ENCODE measurements at places on chromosomes 13 and 19.

DNA sequence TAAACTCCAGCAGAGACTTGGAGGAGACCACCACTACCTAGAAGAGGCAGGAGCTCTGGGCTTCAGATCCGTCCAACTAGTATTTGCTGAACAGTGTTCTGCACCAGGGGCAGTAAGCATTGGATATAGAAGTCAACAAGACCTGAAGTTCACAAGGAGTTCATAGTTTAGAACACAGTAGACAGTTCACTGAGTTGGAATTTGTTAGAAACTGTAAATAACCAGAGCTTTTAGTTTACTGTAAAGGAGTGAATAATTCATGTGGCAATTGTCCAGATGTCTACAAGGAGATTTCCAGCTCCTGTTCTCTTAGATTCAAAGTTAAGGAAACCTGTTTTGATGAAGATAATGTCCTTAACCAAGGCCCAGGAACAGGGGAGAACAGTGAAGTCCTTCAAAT lies 128.9 kb downstream of the COG6 start:
- DNase-seq = no peak

DNA sequence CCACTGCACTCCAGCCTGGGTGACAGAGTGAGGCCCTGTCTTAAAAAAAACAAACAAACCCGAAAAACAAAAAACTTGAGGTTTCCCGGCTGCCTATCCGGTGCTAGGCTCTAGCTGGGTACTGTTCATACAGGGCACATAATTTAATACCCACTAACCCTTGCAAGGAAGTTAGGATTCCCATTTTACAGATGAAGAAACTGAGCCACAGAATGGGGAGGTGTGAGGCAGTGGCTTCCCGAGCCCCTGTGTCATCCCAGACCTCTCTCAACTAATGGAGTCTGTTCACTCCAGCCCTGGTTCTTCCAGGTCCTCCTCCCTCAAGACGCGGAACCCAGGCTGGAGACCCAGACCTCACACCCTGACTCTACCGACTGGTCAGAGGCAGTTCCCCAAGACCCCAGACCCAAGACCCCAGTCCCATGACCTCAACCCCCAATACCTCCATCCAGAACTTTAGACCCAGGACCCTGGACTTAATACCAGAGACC lies 576 bp downstream of the APBA3 start:
- DNase-seq = no peak

DNA sequence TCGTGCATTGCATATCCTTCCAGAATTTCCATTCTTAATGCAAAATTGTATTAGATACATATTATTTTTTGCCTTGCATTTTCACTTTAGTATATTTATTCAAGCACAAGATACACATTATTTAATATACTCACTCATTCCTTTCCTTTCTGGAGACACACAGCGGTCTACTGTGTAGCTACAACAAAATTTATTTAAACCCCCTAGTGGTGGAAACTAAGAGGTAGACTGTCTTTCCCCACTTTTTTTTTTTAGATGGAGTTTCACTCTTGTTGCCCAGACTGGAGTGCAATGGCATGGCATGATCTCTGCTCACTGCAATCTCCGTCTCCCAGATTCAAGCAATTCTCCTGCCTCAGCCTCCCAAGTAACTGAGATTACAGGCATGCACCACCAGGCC lies 2040.3 kb upstream of the PCDH20 start:
- DNase-seq = no peak

- DNase-seq = no peak
Observed at GRCh38 chr13:64553411-64554129, 2676.6 kb downstream of the PCDH9 start.

DNA sequence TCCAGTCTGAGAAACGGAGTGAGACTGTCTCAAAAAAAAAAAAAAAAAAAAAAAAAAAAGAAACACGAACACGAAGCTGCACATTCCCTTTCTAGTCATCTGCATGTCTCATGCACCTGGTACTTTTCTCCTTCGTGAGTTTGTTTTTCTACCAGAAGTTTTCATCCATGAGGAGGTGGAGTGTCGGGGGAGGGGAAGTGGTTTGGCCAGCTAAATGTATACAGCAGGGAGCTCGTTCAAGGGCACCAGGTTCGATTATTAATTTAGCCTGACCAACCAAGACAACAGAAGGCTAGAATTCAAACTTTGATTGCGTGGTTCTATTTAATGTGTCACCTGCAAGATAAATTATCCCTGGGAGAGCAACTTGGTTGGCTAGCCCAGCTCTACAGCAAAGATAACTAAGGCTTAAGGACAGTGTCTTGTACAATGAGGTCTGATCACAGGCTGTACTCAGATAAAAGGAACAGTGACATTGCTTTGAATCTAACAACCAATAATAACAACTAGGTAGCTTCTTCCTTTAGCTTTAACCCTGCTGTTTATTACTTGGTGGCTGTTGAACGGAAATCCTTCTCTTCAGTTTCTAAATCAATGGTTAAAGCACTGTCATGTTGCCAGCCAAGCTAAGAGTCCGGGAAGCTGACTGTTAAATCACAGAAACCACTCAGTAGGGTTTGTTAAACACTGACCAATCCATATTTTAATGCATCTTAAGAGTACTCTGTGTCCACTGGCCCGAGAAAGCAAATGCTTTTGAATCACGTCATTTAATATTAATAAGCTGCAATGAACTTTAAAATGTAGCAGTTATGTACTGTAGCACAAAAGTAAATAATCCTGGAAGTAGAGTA lies 98.4 kb upstream of the STARD13 start:
- DNase-seq = no peak

DNA sequence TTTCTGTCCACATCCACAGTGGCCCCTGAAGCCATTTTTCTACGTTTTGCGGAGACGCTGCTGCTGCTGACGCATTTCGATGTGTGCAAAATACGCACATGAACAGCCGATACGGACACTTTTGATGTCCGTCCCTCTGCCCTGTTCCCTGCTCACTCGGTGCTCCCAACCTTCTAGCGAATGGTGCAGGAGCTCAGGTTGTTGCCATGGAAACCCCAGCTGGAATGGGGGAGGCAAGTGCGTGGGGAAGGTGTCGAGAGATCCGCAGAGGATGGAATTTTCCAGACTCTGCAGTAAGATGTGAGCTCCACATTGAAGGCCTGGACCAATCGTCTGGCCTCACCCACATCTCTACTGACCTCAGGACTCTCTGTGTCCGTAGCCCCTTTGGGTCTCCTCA lies 109.2 kb upstream of the USP29 start:
- DNase-seq = no peak

GRCh38 chr19:41638641-41639081 lies 11.8 kb upstream of the CEACAM4 start:
- DNase-seq = no peak

GRCh38 chr19:57280962-57281400 lies 696 bp downstream of the ZNF460 start:
- no peak for DNase-seq

- no peak for DNase-seq
Observed at GRCh38 chr13:50518131-50518530, 325.4 kb downstream of the DLEU7 start.

DNA sequence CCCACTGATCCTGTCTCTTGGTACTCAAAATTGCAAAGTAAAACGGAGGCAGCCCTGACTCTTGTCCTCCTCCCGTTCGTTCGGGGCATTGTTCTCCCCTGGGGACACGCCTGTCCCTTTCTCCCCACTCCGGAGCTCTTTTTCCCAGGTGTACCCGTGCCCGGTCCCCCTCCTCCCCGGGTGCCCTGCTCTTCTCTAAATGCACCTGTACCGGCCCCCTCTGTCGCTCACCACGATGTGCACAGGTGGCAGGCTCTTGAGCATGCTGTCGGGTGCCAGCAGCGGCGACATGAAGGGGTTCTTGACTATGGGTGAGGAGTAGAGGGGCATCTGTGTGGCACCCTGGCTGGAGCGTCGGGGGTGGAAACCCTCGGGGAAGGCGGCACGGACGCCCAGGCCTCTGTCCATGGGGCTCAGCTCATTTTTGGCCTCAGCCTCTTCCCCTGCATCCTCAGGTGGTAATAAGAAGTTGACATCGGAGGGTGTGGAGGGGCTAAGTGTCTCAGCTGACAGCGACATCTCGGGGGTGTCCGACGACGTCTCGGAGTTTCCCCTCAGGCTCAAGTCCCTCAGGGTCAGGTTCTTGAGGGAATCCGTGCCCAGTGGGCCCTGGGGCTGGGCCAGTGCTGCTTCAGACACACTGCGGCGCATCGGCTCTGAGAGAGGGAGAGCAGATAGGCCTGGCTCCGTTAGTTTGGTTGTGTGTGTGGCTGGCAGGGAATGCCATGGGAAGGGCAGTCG lies 12.4 kb upstream of the CNFN start:
- DNase-seq = no peak

DNA sequence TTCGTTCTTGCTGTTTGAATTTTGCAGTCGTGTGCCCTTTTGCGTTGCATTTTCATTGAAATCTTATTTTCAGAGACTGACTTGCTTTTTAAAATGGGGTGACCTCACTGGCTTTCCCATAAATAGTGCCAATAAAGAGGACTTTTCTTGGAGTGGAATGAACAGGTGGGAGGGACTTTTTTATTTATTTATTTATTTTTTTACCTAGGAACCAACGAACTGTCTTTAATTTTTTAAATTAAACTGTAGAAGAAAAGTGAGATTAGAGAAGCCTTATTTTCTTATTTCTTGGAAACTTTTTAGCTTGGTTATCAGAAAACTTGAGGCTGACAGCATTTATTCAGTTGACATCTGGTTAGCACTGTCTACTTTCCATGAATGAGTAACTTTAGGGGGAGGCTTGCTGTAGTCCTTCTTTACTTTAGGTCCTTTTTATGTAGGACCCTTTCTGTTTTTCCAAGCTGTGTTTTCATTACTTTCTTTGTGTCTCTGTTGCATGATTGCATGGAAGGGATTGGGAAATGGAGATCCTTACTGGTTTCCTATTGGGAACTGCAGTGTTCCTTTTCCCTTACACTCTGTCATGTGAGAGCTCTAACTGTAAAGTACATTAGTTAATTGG lies 1.7 kb downstream of the SLAIN1 start:
- DNase-seq = no peak

DNA sequence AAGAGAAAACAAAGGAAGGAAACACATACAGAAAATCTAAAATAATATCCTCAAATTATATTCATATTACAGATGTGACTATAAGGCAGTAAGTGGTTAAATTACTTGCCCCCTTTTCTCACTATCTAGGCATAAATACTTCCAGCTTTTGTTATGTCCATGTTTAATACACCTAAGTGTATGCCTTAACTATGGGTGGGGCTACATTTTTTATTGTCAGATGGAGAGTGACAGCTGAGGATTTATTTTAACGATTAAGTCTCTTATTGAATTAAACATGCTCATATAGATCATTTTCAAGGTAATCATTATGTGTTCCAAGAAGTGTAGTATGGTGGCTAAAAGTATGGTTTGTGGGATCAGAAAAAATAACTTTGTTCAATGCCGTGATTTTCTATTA lies 909.3 kb downstream of the GPC5 start:
- DNase-seq = no peak

- DNase-seq = no peak
Observed at GRCh38 chr13:45133396-45134118, 13.2 kb downstream of the GTF2F2 start.

DNA sequence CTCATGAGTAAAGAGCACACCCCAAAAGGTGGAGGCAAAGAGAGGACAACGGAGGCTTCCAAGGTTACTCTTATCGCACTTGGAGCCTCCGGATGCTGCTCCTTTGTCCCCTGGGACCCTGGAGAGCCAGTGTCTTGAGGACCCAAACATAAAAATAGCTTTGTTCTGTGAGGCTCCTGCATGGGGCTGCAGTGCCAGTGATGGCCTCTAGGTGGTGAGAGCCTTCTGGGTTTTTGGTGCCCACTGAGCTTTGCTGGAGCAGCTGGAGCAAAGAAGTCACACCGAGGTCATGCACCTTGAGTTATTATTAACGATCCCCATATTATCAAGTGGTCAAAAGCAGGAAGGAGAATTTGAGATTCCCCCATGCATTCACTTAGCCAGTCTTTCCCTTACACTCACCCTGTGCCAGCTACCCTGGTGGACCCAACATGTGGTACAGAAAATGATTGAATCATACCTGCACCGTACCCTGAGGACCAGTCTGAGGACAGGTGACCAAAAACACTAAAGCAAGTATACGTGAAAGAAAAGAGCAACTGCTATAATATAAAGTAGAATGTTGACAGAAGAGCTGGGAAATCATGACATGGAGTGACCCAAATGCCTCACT lies 41.5 kb downstream of the ZNF682 start:
- DNase-seq = no peak

DNA sequence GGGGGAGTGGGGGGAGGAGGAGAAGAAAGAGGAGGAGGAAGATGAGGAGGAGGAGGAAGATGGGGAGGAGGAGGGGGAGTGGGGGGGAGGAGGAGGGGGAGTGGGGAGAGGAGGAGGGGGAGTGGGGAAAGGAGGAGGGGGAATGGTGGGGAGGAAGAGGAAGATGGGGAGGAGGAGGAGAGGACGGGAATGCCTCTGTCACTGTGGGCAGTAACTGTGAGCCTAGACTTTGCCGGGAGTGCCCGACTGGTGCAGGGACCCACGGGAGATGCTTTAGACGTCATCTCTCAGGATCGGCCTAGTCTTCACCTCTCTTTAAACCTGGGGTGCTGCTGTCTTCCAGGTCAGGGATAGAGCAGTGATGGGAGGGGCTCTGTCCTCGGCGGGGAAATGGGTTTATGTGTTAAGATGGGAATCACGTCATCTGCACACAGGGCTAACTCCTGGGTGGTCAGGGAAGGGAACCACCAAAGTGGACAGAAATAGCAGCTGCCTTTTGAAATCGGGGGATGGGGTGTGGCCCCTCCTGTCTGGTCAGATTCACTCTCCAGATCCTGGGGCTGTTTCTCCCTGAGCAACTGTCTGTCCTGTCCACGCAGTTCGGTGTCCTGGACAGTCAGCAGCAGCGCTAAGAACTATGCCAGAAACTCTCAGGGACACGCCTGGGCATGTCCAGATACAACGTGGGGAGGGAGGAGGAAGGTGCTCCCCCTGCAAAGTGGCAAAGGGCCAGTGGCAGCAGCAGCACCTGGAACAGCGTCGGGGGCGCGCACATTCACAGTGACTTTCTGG lies 26.9 kb downstream of the GAS6 start:
- DNase-seq = no peak

DNA sequence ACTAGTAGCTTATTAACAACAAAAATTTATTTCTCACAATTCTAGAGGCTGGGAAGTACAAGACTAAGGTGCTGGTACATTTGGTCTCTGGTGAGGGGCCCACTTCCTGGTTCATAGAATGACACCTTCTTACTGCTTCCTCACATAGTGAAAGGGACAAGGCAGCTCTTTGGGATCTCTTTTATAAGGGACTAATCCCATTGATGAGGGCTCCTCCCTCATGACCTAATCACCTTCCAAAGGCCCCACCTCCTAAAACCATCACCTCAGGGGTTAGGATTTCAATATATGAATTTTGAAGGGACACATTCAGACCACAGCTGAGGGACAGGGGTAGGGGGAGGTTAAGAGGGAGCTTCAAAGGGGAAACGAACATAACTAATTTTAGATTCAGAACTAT lies 20.3 kb downstream of the SPART start:
- DNase-seq = no peak

GRCh38 chr19:48768994-48769713 lies 13.8 kb downstream of the FGF21 start:
- no peak for DNase-seq

- DNase-seq = no peak
Observed at GRCh38 chr19:4224470-4224869, 4.9 kb upstream of the EBI3 start.

All from NCI-H1436 treated with DMSO at 0.1 percent for 48 hours (cell line).